H9 (cell line): ENCODE measurements at places on chromosomes 6 and 20.

DNA sequence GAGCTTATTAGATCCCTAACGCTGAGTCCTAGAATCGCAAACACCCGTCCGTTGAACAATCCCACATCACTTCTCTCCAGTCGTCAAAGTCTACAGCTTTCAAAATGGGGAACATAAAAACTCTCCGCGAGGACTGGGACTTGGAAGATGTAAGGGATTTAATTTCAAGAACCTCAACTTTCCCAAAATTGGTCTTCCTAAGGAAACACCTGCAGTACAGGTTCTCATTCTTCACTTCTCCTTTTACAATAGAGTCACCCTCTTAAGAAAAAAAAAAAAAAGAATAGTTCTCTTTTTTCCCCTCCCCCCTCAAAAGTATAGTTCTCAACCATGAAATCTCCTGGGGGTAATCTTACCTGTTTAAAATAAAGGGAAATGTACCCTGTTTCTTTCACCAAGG is 6.6 kb upstream of the ZBTB22 start:
- DNase-seq = no peak

DNA sequence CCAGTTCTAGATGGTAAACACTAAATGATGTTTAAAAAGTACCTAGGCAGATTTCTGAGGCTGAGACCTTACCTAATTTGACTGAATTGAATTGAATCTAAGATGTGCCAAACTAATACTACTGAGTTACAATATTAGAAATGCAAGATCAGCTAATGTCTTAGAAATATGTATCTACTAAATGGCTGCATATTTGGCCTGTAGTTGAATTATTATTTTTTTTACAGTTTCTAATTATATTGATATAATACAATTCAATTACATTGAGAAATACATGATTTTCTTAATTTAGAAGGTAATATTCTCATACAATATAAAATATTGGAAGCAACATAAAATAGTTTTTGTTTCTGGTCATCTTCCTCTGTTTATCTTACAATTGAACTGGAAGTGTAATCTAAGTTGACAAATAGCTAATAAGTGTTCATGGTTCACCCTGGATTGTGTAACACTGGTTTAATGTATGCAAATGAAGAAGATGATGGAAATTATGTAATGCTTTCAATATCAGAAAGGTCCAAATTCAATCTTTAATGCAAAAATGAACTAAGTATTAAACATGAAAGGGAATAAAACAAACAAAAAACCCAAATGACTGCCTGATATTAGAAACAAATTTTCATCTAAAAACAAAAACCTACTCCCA is 2.9 kb downstream of the MAP3K7 start:
- DNase-seq = no peak

DNA sequence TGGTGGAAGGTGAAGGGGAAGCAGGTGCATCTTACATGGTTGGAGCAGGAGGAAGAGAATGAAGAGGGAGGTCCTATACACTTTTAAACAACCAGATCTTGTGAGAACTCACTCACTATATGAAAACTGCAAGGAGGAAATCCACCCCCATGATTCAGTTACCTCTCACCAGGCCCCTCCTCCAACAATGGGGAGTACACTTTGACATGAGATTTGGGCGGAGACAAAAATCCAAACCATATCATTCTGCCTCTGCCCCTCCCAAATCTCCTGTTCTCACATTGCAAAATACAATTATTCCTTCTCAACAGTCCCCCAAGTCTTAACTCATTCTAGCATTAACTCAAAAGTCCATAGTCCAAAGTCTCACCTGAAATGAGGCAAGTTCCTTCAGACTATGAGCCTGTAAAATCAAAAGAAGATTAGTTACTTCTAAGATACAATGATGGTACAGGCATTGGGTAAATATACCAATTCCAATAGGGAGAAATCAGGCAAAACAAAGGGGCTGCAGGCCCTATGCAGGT is 60.5 kb downstream of the EDN1 start:
- no peak for DNase-seq

DNA sequence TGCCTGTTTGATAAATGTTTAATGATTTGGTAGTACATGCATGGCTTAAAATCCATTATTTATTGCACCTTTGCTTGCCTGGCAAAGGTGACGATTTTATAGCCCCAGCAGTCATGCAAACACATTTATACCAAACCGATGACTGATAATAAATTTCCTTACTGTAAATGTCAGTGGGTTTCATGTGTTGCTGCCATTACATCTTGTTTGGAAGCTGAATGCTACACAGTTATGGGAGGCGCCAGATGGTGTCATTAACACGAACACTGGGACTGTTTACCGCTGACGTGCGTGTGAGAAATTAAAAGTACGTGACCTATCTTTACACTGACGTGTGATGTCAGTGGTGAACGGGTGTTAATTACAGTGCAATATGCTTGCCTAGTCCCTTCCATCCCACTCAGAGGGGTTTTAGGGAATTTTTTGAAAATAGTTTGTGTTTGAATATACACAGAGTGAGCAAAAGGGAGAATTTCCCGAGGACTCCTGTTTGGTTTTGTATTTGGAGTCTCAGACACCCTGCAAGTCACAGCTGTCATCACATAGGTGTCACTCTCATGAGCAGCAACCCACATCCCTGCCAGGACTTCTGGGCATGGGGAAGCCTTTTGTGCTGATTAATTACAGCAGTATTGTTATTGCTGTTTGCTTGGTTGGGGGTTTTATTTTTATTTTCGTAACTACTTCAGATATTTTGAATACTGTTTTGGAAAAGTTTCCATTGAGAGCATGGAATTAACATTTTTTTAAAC is 151.8 kb upstream of the INSM1 start:
- no peak for DNase-seq

- peak; percentile 91 for DNase-seq
Measured at GRCh38 chr6:16964553-16965499, 137.0 kb upstream of the STMND1 start.

DNA sequence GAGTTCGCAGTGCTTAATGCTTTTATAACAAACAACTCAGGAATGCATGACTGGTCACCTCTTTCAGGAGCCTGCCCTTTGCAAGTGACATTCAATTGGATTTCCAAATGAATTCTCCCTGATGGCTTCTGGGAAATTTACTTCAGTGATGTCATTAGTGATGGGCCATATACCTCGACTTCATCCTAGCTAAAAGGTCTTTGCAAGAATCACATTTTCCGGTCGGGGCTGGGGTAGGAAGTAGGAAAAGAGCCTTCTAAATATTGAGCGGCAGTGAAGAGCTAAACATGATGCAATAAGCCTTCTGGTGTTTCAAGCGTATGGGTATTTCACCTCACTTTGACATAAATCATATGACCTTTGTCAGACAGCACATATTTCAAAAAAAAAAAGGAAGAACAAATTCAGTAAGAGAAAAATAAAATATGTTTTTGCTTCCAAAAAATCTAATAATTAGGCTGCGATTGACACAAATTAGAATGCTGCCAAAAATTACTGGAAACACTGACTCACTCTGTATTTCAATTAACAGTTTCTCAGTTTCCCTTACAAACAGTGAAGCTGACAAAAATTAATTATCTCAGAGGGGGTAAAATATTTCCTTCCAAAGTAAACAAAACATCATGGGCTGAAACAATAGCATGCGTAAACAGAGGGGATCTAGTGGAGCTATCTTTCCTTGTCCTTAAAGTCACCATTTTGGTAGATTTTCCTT is 39.8 kb downstream of the ADTRP start:
- DNase-seq = no peak

DNA sequence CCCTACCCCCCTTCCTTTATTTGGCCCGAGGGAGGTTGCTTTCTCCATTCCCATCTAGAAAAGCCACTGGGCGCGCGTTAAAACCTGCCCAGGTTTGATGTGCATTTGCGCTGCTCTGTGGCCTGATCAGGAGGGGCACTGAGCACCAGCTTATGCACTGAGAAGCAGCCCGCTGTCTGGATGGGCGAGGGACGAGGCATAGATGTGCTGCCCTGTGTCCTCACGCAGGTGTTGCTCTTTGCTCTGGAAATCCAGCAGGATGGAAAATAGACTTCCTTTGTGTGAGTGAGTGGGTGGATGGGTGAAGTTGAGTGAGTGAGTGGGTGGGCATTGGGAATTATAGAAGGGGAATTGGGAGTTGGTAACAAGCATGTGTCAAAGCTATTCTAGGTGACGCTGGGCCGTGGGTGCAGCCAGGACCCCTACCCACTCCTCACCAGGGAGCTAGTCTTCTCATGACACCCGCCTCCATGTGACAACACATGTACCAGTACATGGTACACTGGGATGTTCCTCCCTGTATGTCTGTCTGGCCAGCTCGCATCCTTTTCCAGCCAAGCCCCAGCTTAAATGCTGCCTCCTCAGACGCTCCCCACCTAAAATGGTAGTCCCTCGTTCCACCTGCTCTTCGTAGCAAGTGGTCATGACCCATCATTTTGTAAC is 162.6 kb downstream of the DTNBP1 start:
- DNase-seq = no peak

DNA sequence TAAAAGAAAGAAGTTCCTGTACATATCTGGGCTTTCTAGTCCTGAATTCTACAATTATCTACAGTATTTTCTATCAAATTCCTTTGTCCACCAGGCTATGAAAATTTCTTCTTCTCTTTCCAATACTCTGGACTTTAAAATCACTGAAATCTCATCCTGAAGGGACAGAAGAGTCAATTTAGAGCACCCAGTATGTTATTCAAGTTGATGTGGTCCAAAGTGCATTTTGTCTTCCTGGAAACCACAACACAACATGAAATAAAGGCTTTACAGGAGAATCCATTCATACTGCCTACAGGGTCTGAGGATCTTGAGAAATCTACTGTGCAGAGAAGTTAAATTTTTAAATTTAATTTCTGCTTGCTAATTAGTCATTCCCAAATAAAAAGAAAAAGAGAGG is 94.9 kb upstream of the ADGRF1 start:
- no peak for DNase-seq

DNA sequence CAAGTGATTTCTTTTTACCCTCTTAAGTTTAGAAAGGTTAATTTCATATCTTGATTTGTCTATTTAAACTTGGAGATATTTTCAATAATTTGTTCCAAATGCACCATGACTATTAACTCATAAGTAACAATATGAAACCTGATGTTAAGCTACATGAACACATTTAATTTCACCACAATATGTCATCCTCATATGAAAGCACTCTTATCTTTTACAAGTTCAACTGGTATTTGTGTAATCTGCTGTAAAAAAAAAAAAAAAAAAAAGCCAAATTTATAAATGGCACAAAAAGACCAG is 110.4 kb downstream of the HFE start:
- DNase-seq = no peak

DNA sequence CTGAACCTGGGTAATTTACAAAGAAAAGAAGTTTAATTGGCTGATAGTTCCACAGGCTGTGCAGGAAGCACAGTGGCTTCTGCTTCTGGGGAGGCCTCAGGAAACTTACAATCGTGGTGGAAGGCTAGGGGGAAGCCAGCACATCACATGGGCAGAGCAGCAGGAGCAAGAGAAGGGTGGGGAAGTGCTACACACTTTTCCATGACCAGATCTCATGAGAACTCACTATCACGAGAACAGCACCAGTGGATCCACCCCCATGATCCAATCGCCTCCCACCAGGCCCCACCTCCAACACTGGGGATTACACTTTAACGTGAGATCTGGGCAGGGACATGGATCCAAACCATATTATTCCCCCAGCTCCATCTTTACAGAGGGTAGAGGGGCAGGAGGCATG is 166.4 kb downstream of the NFATC2 start:
- no peak for DNase-seq

DNA sequence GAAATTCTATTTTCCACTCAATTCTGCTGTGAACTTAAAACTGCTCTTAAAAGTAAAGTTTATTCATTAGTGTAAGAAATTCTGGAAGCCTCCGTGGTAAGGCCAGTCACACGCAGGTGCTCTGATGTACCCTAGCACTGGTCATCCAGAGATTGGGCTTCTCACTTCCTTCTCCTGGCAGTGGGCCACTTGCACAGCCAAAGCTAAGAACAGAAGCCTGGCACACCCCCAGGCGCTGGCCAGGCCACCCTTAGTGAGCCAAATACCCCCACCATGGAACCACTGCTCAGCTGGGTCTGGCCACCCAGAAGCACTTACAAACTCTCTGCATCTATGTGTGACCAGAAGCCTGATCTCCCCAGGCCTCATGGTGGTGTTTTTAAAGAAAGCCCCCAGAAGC is 35.3 kb upstream of the ARFGEF2 start:
- DNase-seq = no peak

- no peak for DNase-seq
Measured at GRCh38 chr6:42083530-42083929, 33.2 kb downstream of the TAF8 start.
